ENCODE measurements at places on chromosomes 4 and X. TPM values are rescaled to one million over a fixed set of nuclear protein-coding genes. Genes with fewer than 3 reads are reported as not detected.

GRCh38 chrX:8037593-8038348, 110.6 kb upstream of the PNPLA4 start:
- DNase-seq: no peak

Gene DOCK11
- 50.0 TPM for total RNA-seq

DNA sequence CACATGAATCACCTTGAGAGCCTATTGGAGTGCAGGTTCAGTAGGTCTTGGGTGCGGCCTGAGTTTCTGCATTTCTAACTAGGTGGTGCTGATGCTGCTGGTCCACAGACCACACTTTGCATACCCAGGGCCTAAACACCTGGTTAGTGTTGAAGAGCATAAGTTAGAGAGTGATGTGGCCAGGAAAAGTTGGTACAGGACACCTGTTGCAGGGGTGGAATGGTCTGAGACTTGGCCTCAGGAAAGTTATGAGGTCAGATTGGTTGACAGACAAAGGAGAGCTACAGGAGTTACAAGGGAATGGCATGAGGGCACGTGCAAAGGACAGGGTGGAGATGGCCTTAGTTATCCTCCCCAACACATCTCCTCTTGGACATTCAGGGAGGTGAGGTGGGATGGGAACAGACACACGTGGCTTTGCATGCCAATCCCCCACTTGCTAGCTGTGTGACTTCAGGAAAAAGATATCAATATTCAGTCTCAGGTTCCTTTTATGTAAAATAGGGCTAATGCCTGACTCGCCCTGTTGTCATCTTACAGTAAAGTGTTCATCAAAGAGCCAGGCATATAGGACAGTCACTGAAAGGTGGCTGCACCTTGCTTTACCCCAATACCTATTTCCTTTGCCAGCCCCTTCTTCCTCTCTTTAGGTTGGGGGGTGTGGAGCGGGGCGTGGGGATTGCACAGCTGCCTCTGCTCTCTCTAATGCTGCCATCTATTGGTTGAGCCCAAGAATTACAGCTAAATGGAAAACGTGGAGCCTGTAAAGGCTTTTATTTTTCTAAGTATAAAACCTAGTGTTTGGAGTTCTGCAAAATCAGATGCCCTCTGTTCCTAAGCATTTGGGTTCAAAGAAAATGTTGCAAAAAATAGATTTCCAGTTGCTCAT, 47.5 kb downstream of the ATG4A start:
- DNase-seq: no peak

- no peak for DNase-seq
These were observed 27.4 kb downstream of the ABLIM2 start for GRCh38 chr4:8131210-8131609.

- no peak for DNase-seq
These were observed 16.5 kb downstream of the KLHL13 start for GRCh38 chrX:118100091-118100490.
